ENCODE measurements at places on chromosomes 7 and 10.

GRCh38 chr10:132869621-132870020 is 72.7 kb downstream of the CFAP46 start:
- no peak for DNase-seq

DNA sequence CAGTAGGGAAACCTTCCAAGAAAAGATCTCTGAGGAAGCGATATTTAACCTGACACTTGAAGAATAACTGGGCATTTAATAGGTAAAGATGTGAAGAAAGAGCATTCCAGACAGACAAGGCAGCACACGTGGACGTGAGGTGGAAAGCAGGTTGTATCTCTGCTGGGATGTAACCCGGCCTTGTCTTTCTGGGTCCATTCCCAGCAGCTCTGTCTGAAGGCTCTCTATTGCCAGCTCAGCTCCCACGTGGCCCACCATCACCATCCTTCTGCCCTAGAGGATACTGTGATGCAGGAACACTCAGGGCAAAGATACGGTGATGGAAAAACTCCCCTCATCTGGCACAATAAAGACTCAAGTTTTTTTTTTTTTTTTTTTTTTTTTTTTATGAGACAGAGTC is 137.7 kb downstream of the RSU1 start:
- no peak for DNase-seq

GRCh38 chr7:44630792-44631457 is 24.5 kb downstream of the OGDH start:
- DNase-seq: no peak

GRCh38 chr10:110724116-110724921 is 80.2 kb downstream of the RBM20 start:
- peak; percentile 49 for DNase-seq

GRCh38 chr10:11036424-11037011 is 18.8 kb downstream of the CELF2 start:
- no peak for DNase-seq

DNA sequence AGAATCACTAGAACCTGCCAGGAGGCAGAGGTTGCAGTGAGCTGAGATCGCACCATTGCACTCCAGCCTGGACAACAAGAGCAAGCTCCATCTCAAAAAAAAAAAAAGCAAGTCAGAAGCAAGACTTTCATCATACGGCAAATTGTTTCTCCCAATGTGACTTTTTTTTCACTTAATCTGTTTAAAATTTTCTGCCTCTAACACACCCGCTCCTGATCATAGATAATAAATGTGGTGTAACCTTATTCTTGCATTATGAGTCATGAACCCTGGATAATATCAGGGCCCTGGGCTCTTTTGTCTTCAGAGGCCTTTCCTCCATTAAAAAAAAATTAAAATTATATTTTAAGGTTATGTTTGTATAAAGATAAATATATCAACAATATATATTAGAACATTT is 111.4 kb upstream of the JCAD start:
- no peak for DNase-seq

GRCh38 chr10:92644921-92645320 is 44.8 kb upstream of the HHEX start:
- no peak for DNase-seq

DNA sequence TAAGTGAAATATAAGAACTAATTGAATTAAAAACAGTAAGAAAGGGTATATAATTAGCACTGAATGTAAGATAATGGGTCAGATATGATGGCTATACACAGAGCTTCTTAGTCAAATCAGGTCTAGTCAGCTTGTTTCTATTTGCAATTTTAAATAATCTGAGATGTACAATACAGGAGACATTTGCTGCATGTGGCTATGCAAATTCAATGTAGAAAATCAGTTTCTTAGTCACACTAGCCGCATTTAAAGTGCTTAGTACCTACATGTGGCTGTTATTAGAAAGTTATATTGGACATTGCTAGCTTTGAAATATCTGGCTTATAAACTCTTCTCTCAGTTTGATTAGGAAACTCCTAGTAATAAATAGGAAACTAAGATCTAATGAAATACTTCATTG is 25.3 kb downstream of the CCDC7 start:
- no peak for DNase-seq

- DNase-seq: peak; percentile 74
Observed at GRCh38 chr7:47474937-47475879, 106.7 kb downstream of the TNS3 start.

- no peak for DNase-seq
Observed at GRCh38 chr7:28729281-28729680, 228.8 kb downstream of the TRIL start.

DNA sequence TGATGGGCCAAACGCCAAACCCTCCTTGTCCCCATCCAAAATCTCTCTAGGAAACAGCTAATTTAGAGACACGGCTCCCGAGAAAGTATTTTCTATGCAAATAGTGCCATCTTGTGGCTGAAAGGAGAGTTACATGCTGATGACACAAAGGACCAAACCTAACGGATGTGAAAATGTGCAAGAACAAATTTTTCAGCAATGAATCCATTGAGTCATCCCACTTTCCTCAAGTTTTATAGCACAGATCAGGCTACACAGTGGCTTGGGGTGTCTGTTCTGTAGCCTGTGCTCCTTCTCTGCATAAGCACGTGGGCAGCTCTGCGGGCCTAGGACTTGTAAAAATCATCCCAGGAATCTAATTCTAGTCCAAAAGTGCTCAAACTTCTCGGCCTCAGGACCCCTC is 154.8 kb upstream of the PRR15 start:
- DNase-seq: no peak
